ENCODE measurements at places on chromosomes 7 and 10.

GRCh38 chr10:108582888-108583287 lies 1340.4 kb downstream of the XPNPEP1 start:
- no peak for DNase-seq

GRCh38 chr10:16386855-16387254 lies 50.0 kb upstream of the PTER start:
- DNase-seq = no peak

GRCh38 chr10:63520500-63521415 lies at the start of gene REEP3:
Gene REEP3 (plus strand): TSS chr10:63521401. CDS start chr10:63521546, 145 bp downstream.
- DNase-seq = peak; percentile 63

- DNase-seq = no peak
Measured at GRCh38 chr7:28155019-28155660, 25.5 kb downstream of the JAZF1 start.

DNA sequence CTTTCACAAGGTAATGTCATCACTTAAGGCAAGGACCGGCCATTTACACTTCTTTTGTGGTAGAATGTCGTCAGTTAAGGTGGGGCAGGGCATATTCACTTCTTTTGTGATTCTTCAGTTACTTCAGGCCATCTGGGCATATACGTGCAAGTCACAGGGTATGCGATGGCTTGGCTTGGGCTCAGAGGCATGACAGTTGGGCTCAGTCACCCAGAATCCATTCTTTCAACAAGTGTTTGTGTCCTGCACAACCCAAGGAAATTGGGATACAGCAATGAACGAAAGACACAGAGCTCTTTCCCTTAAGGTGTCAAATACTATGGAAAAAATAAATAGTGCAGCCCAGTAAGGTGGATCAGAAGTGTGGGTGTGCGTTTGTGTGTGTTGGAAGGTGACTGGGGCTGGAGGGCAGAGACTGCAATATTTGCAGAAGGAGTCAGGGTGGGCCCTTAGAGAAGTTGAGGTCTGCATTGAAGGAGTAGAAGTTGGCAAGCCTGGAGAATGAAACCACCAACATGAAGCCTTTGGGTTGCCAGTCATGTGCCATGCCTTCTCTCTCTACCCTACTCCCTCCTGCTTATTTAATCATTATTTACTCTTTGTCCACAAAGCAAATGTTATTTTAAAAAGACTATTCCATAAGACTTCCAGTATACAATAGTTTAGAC lies 222.8 kb upstream of the PRKCQ start:
- DNase-seq = no peak

GRCh38 chr7:120864141-120864900 lies 6.4 kb upstream of the TSPAN12 start:
- DNase-seq = no peak

DNA sequence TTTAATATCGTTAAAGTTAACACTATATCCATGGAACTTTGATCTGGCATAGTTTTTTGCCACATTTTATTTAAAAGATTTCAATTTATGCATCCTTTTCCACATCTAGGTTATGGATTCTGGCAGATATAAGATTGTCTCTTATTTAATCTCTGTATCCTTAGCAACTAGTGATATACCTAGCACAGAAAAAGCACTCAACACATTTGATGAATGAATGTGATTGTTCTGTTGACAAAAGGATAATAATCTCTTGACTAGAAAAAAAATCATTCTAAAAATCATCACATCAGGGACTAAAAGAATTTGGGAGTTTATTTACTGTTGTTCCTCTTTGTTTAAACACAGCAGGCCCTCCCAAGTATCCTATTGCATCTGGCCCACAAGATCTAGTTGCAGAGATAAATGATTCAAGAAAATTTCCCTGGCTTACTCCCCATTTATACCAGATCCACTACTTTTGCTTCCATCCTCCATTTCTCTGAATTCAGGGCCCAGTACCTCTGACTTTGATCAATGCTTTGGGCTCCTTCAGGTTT lies 84.0 kb upstream of the C1GALT1 start:
- DNase-seq = no peak

GRCh38 chr7:103795107-103795506 lies 194.4 kb downstream of the RELN start:
- no peak for DNase-seq

DNA sequence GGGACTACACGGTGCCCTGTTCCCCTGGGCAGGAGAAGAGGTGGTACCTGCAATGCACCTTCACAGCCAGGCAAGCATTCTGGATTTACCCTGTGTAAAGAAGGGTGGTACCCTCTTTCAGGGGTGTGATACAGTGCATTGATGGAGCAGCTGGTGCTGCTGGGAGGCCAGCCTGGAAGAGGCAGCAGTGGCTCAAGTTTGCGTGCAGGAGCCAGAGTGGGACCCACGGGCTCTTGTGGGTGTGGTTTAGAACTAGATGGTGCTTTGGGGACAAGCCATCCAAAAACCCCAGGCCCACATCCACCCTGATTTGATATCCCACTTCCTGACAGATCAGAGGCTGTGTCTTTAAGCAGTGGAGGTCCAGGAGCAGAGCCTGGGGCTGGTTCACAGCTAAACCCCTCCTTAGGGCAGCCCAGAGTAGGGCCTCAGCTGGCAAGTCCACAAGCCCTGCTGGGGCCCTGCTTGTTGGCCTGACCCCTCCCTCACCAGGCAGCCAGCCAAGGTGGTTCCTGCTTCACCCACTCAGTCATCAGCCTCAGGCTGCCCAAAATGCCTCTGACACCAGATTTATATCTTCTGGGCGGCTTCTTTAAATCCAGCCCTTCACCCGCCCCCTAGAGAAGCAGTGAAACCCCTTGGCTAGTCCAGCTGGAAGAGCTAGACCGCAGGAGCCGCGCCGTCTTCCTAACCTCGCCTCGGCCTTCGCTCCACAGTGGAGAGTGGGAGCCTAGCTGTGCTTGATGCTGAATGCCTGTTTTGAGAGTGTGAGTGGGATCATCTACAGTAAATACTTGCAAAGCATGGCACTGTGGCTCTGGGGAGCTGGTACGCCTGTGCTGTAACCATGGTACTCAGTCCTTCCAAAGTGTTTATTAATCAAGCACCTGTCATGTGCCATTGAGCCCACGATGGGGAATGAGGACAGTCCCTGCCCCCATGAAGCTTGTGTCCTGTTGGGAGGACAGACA lies 1.4 kb upstream of the ASIC3 start:
- DNase-seq = no peak

DNA sequence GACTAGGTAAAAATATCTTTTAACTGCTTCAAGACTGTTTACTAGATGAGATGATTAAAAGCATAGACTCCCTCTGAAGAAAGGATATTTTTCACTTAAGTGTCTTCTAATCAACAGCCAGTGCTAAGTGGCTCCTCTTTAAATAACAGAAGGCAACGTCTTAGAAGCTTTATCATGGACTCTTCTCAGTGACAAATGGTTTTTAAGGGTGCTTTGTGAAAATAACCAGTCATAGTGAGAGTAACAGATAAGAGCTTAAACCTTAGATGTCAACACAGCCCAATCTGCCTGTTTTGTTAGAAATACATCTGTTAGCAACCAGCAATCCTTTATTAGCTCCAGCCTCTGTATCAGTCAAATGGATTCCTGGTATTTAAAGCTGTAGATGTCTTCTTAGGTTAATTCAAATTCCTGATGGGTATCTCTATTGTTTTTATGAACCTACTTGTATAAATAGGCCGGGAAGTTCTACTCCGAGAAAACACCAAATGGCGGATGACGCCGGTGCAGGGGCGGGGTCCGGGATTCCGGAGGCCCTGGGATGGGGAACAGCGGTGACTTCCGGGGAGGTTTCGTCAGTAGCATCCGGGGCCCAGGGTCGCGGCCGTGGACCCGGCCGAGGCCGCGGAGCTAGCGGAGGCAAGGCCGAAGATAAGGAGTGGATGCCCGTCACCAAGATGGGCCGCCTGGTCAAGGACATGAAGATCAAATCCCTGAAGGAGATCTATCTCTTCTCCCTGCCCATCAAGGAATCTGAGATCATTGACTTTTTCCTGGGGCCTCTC lies 285.4 kb downstream of the GPR37 start:
- no peak for DNase-seq

DNA sequence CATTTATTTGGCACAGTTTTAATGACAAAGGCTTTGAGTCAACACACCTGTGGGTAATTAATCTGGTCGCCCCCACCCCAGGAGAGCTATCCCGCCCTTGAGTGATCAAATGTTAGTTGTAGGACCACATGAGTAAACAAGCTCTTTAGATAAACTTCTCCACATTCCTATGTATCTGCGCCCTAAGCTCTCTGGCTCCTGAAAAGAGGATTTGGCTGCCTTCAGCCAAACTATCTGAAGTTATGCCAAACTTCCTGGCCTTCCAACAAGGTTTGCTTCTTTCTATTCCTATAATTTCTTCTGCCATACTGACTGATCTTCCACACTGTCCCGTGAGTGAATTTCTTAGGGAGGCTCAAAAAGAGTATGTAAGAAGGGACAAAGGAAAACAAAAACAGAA lies 134.2 kb downstream of the RALA start:
- DNase-seq = no peak

GRCh38 chr10:48205918-48206317 lies 68.6 kb downstream of the FRMPD2 start:
- no peak for DNase-seq

DNA sequence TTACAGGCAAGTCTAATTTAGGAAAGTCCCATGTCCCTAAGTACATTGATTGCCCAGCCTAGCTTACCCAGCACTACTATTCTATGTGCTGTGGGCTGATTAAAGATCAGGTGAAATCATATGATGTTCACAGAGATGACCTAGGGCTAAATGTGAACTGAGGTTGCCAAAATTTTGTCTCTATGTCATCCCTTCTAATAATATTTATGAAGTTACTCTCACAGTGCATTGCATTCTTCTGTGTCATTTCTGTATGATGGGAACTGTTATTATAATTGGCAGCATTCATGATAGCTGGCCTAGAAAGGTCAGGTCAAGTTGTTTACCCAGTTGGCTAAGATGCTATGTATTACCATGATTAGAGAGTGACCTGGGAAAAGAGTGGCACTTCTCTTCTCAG lies 2.8 kb upstream of the PDK4 start:
- no peak for DNase-seq

- DNase-seq = no peak
Measured at GRCh38 chr10:60114765-60115586, 208.6 kb upstream of the CCDC6 start.

GRCh38 chr10:123683459-123683858 lies 17.3 kb downstream of the GPR26 start:
- DNase-seq = no peak

- no peak for DNase-seq
Measured at GRCh38 chr7:99116144-99116543, 27.8 kb downstream of the SMURF1 start.

- DNase-seq = no peak
Measured at GRCh38 chr7:84060760-84061261, 133.8 kb downstream of the SEMA3A start.

GRCh38 chr10:132265890-132266496 lies 41.8 kb downstream of the STK32C start:
- no peak for DNase-seq

DNA sequence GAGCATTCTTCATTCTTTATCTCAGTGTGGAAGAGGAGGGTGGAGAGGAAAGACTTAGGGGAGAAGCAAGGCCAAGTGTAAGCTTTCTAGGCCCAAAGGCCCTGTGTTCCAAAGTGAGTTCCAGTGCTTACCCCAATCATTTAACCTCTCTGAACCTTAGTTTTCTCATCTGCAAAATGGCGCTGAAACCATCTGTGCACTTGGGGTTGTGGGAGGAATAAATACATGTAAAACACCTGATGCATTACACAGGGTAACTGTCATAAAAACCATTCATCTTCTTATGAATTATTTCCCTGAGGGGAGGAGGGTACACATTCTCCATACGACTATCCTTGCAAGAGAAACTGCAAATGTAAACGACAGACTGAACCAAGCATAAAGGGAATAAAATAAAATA lies 19.0 kb downstream of the PIK3AP1 start:
- DNase-seq = no peak

- DNase-seq = peak; percentile 64
Measured at GRCh38 chr10:27360581-27361172, 120.1 kb upstream of the ACBD5 start.

DNA sequence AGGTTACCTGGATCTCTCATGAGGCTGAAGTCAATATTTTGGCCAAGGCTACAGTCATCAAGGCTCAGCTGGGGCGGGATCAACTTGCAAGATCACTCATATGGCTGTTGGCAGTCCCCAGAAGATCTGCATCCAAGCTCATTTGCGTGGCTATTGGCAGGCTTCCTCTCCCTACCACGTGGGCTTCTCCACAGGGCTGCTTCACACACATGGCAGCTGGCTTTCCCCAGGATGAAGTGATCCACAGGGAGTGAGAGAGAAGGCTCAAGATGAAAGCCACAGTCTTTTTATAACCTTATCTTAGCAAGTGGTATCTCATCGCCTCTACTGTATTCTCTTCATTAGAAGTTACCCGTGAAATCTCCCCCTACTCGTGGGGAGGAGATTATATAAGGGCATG lies 167.4 kb downstream of the TMEM26 start:
- no peak for DNase-seq

- no peak for DNase-seq
Measured at GRCh38 chr10:72899545-72899944, 6.0 kb downstream of the OIT3 start.

GRCh38 chr7:20542594-20542993 lies 72.9 kb upstream of the ABCB5 start:
- peak; percentile 8 for DNase-seq

DNA sequence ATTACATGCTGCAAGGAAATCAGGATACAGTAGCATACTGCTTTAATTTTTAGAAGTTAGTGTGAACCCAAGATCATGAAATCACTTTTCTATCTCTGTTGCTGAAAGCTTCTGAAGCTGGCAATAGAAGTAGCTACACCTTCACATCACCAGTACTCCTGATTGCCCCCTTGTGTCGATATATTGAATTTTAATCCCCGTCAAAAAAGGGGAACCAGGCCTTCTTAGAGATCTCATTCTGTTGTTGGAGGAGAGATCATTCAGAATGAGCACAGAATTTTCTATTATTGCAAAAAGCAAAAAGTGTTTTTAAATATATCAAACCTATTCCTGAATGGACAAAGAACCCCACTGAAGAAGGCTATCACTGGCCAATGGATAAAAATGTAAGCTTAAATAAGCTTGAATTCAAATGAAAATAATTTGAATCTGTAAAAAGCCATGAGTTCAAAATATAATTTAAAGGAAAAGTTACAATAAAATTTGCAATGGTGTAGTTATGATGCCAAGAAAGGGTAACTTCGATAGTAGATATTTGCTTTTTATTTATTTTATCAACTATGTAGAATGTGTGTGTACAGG lies 39.7 kb upstream of the TEX47 start:
- DNase-seq = no peak

- no peak for DNase-seq
Measured at GRCh38 chr10:3293581-3294431, 121.2 kb upstream of the PITRM1 start.

GRCh38 chr10:121536310-121536913 lies 61.8 kb downstream of the FGFR2 start:
- no peak for DNase-seq

- peak; percentile 24 for DNase-seq
Measured at GRCh38 chr7:9889554-9889953, 1084.1 kb upstream of the PHF14 start.

GRCh38 chr7:13988731-13989125 lies 738 bp downstream of the ETV1 start:
- peak; percentile 16 for DNase-seq

DNA sequence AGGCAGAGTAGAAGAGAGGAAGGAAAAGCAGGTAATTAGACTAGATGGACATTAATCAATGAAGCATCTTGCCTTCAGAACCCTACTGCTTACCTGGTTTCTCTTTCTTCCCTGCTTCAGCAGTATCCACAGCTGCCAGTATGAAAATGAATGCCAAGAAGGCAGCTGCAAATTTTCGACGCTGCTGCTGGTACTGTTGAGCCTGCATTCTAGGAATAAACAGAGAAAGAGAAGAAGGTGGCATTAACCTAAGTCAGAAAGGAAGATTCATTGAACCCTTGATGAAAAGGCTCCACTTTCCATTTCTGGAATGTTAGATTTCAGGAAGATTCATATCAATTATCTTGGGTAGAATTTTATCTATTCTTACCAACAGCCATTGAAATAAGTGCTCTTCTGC lies 88.8 kb downstream of the PTN start:
- DNase-seq = no peak

All from heart right ventricle (tissue), 16 donors.